ENCODE measurements at places on chromosomes 6 and 20.
A peak's percentile ranks its signal among the peaks of the same experiment; 100 is the strongest.

DNA sequence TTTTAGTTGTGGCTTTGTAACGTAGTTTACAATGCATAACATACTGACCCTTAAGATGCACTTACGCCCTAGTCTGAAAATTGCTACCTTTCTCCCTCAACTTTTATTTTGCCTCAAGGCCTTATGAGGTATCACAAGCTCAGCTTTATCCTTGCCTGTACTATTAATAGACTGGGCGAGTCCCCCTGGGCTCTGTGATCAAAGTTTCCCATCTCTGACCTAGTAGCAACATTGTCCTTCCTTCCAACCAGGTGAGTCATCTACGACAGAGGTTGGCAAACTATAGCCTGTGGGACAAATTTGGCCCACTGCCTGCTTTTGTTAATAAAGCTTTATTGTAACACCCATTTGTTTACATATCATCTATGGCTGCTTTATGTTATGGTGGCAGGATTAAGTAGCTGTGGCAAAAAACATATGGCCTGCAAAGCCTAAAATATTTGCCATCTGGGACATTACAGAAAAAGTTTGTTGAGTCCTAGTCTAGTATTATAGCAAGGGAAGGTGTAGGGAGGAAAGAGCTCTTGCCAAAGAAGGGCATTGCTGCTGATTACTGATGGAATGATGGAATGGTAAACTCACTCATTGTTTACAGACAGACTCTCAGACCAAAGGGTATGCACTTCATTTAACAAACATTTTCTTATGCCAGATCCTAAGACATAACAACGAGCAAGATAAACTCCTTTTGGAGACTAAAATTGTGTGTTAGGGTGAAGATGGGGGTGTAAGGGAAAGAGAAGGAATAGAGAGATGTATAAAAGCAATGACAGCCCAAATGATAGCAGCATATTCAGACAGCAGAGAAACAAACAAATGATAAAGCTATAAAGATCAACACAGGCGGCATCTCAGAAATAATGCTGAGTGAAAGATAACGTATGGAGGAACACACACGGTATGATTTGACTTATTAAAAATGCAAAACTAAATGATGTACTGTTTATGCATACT is 74.2 kb downstream of the SLC22A23 start:
- no peak for DNase-seq

- no peak for DNase-seq
These were observed 165.9 kb downstream of the SASH1 start for GRCh38 chr6:148508401-148509041.

DNA sequence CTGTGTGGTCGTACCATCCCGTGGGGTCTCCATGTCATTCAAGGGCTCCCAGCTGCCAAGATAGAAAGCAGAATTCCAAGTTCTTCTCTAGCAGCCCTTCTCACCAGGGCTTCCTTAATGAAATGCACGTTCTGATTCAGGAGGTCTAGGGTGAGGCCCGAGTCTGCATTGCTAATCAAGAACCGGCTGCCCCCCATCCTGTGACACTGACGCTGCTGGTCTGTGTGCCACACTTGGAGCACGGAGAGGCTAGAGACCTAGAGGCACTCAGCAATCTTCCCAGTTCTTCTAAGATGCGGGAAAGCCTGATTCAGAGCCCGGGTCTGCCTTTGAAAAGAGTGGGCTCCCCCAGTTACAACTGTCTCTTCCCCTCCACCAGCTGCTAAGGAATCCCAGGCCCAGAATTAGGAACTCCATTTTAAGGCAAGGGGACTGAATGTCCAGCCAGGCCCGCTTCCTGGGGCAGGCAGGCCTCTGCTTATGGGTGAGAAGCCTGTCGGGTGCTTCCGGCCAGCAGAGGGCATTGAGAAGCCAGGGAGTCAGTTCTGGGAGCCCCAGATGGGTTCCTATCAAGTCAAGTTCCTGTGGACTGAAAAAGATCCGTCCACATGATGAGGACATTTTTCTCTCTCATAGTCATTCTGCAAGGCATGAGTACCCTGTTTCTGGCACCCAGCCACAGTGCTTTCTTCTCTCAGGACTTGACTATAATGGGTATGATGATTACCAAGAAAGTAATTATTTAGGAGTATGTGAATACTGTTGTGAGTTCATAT is 69.8 kb upstream of the RIN2 start:
- peak; percentile 85 for DNase-seq

- no peak for DNase-seq
These were observed 26.2 kb downstream of the NTSR1 start for GRCh38 chr20:62734881-62735280.

All from non-pigmented ciliary epithelial cell (primary cell).